ENCODE measurements at places on chromosomes 1 and 21. TPM values are rescaled to one million over a fixed set of nuclear protein-coding genes. Genes with fewer than 3 reads are reported as not detected.

OLFML2B gene
- total RNA-seq: 1.5 TPM

ACTN2 gene
- total RNA-seq: 0.24 TPM

HES3 gene
- total RNA-seq: not detected

PAFAH2 gene
- total RNA-seq: 10.4 TPM

PDPN gene
- 0.46 TPM for total RNA-seq

EPS8L3 gene
- not detected for total RNA-seq

TRIM63 gene
- not detected for total RNA-seq

SPTA1 gene
- 0.40 TPM for total RNA-seq

PGLYRP3 gene
- total RNA-seq: not detected

SELP gene
- total RNA-seq: 0.48 TPM

DNA sequence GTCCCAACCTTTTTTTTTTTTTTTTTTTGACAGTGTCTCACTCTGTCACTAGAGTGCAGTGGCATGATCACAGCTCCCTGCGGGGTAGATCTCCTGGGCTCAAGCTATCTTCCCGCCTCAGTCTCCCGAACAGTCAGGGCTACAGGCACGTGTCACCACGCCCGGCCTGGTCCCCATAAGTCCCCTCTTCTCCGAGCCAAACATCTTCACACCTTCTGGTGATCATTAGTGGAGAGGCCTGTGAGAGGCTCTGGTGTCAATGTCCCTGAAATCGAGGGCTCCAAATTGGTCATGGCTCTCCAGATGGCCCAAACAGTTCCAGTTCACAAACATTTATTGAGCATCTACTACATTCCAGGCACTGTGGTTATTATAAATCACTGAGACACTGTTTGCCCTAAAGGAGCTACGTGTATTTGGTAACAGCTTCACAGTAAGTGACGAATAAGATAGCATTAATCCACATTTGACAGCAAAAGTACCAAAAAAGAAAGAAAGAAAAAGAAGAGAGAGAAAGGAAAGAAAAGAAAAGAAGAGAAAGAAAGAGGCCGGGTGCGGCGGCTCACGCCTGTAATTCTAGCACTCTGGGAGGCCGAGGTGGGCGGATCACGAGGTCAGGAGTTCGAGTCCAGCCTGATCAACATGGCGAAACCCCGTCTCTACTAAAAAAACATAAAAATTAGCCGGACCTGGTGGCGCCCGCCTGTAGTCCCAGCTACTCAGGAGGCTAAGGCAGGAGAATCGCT, 867 bp upstream of the TIMM17A start:
- no peak for DNase-seq

- no peak for DNase-seq
Observed at GRCh38 chr21:44066116-44066515, 41.1 kb upstream of the PWP2 start.

DNA sequence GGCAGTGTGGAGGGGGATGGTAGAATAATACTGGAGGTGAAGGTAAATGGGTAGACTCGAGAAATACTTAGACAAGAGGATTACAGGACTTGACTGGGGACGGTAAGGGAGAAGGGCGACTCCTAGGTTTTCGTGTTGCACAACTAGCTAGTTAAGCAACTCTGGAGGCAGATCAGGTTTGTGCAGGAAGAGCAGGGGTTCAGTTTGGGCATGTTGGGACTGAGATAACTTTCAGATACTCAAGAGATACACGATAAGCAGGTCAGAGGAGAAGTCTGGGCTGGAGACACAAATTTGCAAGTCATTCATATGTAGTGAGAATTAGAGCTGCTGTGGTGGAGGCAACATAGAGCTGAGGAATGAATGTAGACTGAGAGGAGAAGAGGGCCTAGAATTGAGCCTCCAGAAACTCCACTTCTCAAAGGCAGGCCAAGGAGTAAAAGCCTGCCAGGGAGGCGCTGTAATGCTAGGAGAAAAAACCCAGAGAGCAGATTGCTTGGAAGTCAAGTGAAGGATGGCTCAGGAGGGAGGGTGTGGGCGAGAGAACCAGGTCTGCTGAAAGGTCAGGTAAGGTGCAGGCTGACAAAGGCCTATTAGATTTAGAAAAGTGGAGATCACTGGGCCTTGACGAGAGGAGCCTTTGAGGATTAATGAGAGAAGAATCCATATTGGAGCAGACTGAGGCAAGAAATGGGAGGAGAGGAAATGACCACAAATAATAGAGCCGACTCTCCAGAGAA, 20.8 kb downstream of the MAB21L3 start:
- no peak for DNase-seq

GRCh38 chr1:42679364-42679983, 2.7 kb upstream of the YBX1 start:
- DNase-seq: no peak

- no peak for DNase-seq
Observed at GRCh38 chr1:206467915-206468314, 2.4 kb upstream of the IKBKE start.

DNA sequence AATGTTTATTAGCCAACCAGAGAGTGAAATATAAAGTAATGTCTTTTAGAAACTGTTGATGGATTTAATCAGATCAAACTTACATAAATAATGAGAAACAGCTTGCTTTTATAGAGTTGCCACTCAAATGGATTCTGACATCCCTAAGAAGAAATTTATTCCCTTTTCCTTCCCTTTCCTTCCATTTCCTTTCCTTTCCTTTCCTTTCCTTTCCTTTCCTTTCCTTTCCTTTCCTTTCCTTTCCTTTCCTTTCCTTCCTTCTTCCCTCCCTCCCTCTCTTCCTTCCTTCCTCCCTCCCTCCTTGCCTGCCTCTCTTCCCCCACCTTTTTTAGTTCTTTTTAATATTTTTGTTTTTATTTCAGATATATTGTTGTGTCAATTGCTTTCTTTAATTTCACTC, 27.3 kb downstream of the PRRX1 start:
- no peak for DNase-seq

GRCh38 chr21:26159869-26160268, 10.7 kb downstream of the APP start:
- no peak for DNase-seq

DNA sequence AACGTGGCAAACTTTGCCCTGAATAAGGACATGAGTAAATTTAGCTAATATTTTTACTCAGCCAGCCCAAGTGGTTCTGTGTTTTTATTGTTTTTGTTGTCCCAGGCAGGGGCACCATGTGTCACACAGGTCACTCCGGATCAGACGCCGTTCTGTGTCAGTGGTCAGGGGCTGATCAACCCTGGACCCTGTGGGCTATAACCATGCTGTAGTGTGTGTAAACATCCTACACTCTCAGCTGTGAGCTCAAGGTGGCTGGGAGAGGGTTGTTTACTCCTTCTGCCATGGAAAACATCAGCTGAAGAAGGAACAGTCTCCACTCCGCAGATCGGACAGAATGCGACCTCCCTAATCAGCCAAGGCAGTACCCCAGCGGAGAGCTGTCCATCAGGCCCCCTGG, 26.5 kb upstream of the KCNQ4 start:
- no peak for DNase-seq

GRCh38 chr1:12439073-12439472, 178.9 kb downstream of the DHRS3 start:
- DNase-seq: no peak

DNA sequence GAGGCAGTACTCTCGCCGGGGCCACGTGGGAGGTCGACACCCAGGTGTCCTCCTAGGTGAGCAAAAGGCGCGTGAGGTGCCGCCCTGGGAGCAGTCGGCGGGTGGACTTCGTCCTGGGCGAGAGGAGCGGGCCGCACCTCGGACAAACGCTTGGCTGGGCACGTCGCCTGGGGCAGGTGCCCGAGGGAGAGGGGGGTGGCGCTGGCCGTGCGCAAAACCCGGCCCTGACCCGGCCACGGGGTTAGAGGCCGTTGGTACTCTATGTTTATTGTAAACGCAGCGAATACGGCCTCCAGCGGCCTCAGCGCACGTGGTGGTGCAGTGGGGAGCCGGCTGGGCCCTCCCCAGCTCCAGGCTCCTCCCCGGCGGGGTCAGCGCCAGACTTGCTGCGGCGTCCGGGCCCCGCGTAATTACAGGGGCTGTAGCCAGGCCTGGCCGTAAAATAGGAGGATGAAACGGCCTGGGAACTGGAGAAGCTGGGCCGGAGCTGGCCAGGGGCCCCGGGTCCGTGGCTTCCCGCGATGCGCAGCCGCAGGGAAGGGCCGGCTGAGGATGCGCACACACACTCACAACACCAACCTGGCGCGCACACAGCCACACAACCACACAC, 1.6 kb upstream of the EFNA1 start:
- no peak for DNase-seq

- DNase-seq: no peak
Observed at GRCh38 chr1:163035446-163036249, 33.5 kb upstream of the RGS4 start.

- no peak for DNase-seq
Observed at GRCh38 chr1:89298461-89298860, 25.8 kb upstream of the GBP5 start.

DNA sequence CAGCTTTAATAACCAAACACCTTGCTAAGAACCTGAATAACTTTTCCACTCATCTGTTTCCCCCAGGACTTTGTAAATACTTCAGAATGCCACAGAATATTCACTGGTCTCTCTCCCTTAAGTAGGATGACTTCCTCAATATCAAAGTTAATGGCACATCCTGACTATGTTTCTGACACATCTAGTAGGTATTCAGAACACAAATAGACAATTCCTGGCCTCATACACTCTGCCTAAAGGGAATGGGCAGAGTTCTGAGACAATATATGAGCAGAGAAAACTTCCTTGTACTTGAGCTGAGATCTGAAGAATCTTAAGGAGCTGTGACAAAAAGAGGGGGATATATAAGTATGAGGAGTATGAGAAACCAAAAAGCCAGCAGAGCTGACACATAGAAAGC, 34.8 kb downstream of the ANKRD13C start:
- no peak for DNase-seq

DNA sequence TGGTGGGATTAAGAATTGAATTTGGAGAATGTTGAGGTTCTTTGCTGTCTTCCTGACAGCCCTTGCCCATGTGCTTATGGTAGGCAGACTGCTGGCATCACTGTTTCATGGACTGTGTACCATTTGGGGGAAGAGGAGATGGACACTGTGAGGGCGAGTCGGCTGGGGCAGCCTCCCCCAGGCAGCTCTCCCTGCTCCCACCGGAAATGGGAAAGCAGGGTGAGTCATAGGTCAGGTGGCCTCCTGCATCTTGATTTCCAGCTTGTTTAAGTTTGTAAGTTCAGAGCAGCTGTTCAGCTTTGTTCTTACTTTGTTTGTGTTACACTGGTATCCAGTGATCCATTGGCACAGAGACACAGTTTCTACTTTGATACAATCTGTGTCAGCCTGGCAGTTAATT, 87.2 kb upstream of the CNIH3 start:
- DNase-seq: no peak

GRCh38 chr1:244862354-244862698, 2.0 kb downstream of the HNRNPU start:
- DNase-seq: no peak

GRCh38 chr1:51956528-51957509, 33.7 kb downstream of the RAB3B start:
- DNase-seq: no peak

DNA sequence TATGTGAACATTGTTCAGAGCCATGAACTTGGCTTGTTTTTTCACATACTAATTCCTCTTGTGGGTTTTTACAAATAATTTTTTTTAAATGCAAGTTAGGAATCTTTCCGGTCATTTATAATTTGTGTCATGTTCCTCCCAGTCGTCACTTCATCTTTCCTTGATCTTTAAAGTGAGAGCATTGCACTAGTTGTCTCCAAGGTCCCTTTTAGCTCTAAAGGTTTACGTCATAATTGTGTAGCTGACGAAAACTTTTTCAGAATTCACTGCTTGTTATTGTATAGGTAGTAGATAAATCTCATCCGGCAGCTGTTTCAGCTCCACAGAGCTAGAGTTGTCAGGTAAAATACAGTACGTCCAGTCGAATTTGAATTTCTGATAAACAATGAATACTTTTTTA, 33.6 kb downstream of the SOAT1 start:
- DNase-seq: no peak

GRCh38 chr1:53285546-53285945, 42.3 kb downstream of the LRP8 start:
- DNase-seq: no peak

- DNase-seq: no peak
Observed at GRCh38 chr1:231208980-231209379, 32.0 kb upstream of the GNPAT start.

GRCh38 chr1:65170511-65171142, 22.6 kb downstream of the AK4 start:
- DNase-seq: no peak

- DNase-seq: no peak
Observed at GRCh38 chr1:198620218-198620617, 18.6 kb upstream of the PTPRC start.

DNA sequence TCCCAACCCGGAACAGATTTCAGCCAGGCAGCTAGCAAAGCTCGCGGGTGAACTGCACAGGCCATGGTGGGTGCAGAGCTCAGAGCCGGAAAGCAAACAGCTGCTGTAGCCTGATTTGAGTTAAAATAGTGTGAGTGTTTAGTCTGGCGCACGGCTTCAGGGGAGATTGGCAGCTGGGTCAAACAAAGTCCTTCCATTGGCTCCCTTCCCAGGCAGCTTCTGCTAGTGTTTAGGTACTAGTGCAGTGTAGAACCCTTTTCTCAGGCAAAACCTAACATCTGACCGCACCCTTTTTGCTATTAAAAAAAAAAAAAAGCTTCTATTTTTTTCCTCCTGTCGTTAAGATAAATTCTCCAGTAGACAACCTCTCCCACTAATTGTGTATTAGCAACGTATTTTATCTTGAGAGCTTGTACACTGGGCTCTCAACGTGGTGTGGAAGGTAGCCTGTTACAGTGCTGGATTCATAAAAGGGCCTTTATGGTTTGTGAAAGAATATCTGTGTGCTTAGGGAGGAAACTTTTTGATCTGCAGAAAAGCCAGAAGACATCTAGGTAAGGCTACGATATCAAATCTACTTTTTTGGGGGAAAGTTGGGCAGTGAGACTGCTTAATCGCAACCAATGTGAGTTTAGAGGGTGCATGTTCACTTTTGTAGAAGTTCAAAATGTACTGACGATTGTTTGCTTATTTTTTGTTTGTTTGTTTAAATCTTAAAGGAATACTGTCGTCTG, 689.6 kb downstream of the USP25 start:
- no peak for DNase-seq

DNA sequence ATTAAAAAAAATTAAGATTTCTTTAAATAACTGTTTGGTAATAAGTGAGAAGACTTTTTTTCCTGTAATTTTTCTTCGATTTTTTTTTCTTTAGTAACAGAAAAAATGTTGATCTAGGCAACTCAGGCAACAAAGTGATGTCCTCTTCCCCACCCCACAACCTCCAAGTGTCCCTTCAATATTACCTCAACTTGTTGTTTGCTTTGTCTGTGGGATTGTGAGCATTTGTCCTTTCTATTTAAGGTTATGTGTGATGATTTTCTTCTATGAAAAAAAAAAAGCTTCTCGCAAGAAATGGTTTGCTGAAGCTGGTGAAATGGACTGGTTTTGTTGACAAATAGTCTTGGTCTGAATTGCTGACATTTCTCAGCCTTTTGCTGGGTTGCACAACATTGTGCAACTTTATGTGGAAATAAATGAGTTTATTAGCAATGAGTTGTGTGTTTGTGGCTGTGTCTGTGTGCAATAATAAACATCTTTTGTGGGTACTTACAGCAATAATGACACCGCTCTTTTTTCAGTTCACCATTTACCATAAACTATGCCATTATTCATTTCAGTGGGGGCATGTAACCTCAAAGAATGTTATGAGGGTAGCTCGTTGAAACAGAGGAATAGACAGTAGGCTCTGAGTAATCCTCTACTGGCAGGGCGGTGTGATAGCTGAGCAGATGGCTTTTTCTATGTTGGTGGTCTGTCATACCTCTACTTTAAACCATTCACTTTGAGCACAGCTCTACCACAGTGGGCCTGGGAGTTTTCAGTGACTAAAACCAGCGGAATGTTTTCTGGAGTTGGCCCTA, 218.4 kb downstream of the HLX start:
- no peak for DNase-seq
